ENCODE measurements at places on chromosomes 7 and 10.
A peak's percentile ranks its signal among the peaks of the same experiment; 100 is the strongest.

DNA sequence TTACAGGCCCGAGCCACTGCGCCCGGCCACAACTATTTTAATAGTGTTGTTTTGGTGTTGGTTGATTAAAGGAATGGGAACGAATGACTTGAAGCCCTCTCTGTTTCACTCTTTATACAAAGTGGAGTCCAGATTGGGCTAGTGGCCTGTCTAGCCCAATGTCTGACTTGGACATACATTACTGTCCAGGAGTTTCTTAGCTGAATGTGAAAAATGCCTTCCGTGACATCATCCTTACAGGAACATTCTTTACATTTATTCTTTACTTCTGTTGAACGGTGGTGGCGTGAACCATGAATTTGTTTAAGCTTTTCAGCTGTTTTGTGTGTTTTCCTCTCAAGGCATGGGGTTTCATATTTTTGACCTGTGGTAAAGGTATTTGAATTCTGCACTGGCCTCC, 67.9 kb downstream of the DAGLB start:
- no peak for DNase-seq

GRCh38 chr10:31912289-31912688, 16.3 kb downstream of the ARHGAP12 start:
- DNase-seq = no peak

- DNase-seq = no peak
Measured at GRCh38 chr7:149220534-149220933, 18.9 kb upstream of the ZNF212 start.

DNA sequence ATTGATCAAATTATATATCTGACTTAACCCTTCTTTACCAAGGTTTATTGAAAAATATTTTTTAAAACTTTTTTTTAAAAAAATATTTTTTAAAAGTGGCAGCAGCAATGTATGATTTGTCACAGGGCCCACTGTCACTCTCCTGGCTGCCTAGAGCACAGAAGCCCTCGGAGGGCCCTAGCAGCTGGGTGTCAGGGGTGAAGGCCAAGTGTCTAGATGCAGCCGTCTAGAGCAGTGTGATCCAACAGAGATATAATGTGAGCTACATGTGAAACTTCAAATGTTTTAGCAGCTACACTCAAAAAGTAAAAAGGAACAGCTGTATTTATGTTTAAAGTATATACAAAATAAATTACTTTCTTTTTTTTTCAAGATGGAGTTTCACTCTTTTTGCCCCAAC, 112.7 kb downstream of the ARHGAP22 start:
- DNase-seq = no peak

GRCh38 chr10:110460111-110460809, 37.4 kb upstream of the DUSP5 start:
- peak; percentile 23 for DNase-seq

DNA sequence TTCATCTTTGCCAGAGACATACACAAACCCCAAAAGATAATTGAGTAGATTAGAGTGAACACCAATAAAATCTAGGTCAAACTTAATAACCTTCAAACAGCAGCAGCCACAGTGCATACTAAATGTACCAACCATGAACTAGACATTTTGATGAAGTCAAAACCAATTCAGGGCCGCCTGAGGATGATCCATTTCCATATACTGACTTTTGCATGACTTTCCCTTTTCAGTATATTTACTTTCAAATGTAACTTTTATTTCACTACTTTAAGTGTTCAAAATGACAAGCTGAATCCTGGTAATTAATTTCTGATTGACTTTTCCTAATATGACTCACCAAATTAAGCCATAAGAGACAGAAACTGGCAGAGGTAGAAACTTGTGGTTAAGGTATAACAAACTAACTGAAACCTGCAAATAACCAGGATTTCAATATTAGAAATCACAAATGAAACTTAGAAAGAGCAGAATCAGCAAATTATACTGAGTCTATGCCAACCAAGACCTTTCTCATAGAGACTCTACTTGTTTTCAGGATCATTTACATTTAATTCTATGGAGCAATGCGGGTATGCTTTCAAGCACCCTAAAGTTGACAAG, 171.9 kb upstream of the LRRN3 start:
- DNase-seq = no peak

- no peak for DNase-seq
Measured at GRCh38 chr7:92402920-92403759, 44.1 kb upstream of the GATAD1 start.

DNA sequence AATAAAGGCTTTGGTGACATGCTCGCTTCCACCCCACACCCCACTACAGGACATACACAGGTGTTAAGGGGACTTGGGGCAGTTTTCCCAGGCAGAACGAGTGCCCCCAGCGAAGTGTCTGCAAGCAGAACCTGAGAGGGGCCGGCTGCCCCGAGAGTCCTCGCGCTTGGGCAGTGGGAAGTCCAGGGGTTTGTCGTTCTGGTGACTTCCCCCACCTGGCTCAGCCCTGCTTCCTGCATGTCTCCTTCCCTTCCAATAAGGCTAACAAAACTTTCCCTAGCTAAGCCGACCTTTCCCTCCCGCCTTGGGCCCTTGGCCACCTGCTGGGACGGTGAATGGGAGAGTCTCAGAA, 916 bp downstream of the VWA2 start:
- DNase-seq = no peak

DNA sequence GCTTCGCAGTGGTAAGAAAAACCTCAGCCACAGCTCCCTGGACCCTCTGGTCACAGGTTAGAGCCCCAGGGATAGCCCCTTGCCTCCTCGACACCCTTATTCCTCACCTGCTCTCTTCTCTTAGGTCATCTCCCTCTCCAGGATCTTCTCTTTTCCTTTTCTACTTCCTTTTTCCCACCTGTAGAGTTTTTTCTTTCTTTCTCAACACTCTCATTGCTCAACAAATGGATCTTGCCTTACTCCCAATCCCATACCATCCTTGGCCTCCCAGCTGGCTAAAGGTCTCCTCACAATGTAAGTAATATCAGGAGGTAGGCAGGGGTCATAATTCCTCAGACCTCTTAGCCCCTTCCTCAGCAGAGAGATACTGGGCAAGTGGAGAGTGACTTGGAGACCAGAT, 17.2 kb downstream of the WNT8B start:
- no peak for DNase-seq

- DNase-seq = peak; percentile 35
Measured at GRCh38 chr7:130560972-130561371, 69.1 kb downstream of the MEST start.

GRCh38 chr10:127346604-127347003, 150.2 kb upstream of the INSYN2A start:
- DNase-seq = no peak

DNA sequence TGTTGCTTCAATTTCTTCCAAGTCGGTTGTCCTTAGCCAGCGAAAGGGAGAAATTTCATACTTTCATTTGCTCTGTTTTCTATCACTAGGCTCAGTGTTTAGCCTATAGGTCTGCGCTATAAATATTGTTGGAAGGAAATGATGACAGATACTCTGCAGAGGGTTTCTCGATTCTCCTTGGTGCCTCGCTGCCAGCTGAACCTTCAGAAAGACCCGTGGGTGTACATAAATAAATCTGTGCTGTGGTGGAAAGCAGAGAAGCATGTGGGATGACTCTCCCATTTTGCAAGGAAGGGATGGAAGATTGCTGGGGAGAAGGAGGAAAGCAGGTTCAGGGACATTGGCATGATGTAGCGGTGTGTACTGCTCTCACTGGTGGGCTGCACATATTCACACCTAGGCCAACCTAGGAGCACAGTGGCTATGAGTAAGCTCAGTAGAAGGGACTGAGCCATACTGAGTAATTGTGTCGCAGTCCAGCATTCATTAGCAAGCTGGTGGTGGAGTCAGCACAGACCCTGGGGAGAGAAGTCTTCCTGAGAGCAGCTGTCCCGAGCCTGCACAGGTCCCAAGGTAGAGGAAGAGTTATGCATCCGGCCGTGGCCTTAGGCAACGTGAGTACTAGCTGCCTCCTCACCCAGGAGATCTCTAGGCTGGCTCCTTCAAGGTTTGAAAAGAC, 50.5 kb downstream of the PNLIPRP3 start:
- DNase-seq = no peak

GRCh38 chr7:108589874-108590273, 20.2 kb downstream of the DNAJB9 start:
- no peak for DNase-seq

DNA sequence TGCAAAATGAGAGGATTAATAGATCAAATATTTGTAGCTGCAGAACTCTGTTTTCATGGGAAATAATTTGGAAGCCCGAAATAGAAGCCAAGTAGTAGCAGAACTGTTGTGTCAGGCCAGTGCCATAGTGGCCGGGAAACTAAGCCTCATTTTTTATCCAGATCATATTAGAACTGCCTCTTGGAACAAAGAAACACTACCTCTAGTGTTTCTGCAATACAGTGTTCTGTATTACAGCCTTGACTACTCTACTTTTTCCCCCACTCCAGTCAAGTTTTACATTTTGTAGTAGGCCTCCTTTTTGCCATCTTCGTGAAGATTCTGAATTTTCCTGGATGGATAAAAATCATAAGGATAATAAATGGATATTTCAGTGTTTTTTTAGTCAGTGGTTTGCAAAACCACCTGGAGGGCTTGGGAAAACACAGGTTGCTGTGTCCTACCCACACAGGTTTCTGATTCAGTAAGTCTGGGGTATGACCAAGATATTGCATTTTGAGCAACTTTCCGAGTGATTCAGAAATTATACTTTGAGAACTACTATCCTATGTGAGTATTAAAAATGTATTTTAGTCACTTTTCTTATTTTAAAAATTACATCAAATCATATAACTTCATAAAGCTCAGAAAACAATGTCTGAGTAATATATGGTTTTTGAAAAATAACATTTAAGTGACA, 326.2 kb upstream of the KAT6B start:
- no peak for DNase-seq

- no peak for DNase-seq
Measured at GRCh38 chr10:36324831-36325230, 682.7 kb upstream of the FZD8 start.

- DNase-seq = no peak
Measured at GRCh38 chr7:154287356-154287755, 235.2 kb downstream of the DPP6 start.

DNA sequence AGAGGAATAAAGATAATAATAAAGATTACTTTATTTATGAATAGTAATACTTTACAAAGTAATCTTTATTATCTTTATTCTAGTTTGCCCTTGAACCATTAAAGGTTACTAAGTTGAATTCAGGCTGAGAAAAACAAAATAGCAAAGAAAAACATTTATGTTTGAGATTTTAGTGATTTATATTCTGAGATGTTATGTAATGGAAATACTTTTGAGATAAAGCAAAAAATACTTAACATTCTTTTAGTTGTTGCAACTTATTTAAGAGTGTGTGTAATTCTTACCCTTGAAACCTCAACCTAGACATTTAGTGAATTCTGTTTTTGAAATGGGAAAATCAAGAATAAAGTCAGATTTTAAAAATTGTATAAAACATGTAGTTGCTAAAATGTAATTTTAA, 40.0 kb downstream of the MINPP1 start:
- DNase-seq = no peak

- DNase-seq = no peak
Measured at GRCh38 chr7:145779140-145779539, 337.5 kb upstream of the CNTNAP2 start.

- no peak for DNase-seq
Measured at GRCh38 chr7:98877692-98878364, 504 bp upstream of the TRRAP start.

GRCh38 chr10:30158325-30158960, 99.1 kb upstream of the JCAD start:
- DNase-seq = no peak

- DNase-seq = no peak
Measured at GRCh38 chr10:95813054-95813685, 57.2 kb downstream of the ENTPD1 start.

DNA sequence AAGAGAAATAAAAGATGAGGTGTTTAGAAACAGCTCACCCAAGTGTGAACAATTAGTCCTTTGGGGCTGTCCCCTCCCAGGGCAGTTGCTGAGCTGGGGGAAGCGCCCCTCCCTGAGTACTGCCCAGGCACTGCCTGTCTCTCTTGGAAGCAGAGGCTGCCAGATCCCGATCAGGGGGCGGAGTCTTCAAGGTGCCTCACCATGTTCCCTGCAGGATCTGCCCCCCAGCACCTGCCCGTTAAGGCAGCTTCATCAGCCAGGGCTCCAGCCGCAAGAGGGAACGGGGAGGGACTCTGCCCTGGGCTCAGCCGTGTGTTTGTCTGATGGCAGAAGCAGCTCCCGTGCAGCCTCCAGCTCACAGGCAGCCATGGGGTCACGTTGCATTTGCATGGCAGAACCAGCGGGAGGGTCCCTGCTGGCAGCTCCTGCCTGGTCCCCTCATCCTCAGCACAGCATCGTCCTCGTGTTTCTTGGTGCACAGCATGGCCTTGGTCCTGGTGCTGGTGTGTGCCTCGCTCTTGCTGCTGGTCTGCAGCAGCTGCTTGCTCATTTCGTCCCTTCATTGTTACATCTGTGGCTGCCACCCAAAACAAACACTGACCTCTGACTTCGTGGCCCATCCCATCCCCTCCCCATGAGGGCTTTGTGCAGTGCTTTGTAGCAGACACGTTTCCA, 10.7 kb upstream of the DPYSL4 start:
- DNase-seq = no peak

- DNase-seq = no peak
Measured at GRCh38 chr10:7192061-7192460, 218.8 kb downstream of the SFMBT2 start.

DNA sequence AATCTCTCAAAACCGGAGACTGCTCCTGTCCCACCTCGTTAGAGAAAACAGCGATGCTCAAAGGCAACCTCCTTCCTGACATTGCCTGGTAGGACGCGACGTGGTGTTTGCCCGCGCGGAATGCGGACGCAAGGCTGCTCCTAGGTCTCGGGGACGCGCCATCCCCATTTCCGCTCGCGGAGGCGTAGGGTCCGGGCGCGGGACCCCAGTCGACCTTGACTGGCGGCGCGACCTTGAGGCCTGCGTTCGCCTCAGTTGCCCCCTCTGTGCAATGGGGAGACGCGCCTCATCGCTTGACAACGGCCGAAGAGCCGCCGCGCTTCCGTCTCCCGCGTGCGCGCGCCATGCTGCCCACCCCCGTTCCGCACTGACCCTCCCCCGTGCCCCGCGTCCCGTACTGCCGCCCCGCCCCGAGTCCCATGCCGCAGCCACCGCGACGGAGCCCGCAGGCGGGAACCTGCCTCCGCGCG, 412 bp upstream of the PPIA start:
- no peak for DNase-seq

- no peak for DNase-seq
Measured at GRCh38 chr7:65276822-65277221, 96.8 kb upstream of the ZNF92 start.

DNA sequence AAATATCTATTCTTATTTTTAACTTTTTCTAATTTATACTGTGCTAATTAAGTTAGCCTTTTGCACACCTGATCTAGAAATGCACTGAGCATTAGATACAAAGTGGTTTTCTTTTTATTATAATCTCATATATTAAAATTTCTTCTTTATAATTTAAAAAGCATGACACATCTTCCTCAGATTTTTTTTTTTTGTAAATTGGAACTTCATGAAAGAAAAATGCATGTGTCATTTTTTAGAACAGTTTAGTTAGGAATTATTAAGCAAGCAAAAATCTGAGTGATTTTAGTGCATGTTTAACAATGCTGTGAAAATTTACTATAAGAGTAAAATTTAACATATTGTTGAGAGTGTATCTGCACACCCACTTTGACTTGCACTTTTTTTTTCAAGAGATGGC, 367.9 kb downstream of the TFEC start:
- no peak for DNase-seq

All from CD14-positive monocyte (primary cell).